ENCODE measurements at places on chromosomes 3 and 15.

- DNase-seq = peak; percentile 34
These were observed 20.9 kb downstream of the CD276 start for GRCh38 chr15:73704869-73705645.

- DNase-seq = peak; percentile 72
These were observed 32.1 kb downstream of the SCAP start for GRCh38 chr3:47443611-47443995.

DNA sequence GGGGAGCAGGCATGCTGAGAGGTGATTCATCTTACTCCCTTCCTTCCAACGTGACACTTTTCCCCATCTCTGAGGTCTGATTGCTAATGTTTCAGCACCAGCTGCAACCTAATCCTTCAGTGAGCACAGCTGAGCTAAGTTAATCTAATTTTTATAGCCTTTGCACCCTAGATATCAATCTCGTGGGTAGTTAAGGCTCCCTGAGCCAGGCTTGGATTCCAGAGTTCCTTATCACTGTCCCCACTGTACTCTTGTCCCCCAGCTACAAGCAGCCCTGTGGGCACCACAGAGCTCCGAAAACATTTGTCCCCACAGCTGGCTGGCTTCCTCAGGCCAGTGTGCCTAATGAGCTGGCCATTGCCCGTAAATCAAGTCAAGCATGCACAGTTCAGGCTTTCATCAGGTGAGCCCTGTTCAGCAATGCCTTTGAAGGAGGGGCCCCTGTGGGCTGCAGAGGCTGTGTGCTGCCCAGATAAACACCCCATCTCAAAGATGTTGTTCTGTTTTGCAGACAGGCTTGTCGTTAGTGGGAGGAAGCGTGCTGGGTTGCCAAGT is 376.9 kb upstream of the RASGRP1 start:
- DNase-seq = peak; percentile 49

GRCh38 chr3:168952551-168952950 is 711.0 kb downstream of the MECOM start:
- peak; percentile 21 for DNase-seq

DNA sequence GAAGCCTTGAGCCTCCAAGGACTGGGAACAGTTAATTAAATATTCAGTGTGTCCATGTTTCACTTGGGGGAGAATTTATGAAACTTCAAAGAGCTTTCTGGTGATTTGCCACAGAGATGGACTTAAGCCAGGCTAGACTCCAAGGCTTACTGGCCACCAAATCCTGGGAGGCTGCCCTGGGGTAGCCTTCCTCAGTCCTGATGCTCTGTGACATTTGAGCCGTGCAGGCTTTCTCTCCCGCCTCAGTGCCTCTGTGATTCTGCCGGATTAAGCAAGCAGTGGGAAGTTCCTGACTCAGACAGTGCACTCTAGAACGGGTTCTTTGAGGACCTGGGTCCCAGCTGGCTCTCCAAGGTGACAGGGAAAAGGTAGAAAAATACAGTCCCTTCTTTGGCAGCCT is 314.7 kb upstream of the ICE2 start:
- no peak for DNase-seq

- peak; percentile 57 for DNase-seq
These were observed 136.5 kb upstream of the MLF1 start for GRCh38 chr3:158434412-158435038.

Data from amniotic epithelial cell (primary cell).